Mammary epithelial cell (primary cell): ENCODE measurements at places on chromosomes 4 and X. TPM values are rescaled to one million over a fixed set of nuclear protein-coding genes. Genes with fewer than 3 reads are reported as not detected.

GRCh38 chr4:165700855-165701254, 172.2 kb upstream of the TLL1 start:
- DNase-seq, result no peak

- DNase-seq, result no peak
Observed at GRCh38 chrX:72176981-72177380, 4.6 kb upstream of the PIN4 start.

GRCh38 chr4:35933901-35934300, 310.4 kb downstream of the ARAP2 start:
- DNase-seq, result no peak

DNA sequence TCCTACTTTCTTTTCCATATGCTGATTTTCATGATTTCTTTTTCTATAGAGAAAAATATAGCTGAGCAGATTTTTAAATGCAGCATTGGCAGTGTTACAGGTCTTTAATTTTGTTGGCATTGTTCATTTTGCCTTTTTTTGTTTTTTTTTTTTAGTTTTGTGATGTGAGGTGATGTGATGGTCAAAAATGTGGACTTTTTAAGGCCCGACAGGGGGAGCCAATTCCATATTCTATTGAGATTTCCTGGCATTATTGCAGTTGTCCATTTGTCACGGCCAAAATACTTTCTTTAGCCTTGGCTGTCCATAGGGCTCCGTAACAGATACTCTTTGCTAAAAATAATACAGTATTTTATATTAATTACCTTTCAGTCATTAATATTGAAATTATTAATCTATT, 47.8 kb downstream of the SLIT2 start:
- DNase-seq, result no peak

DNA sequence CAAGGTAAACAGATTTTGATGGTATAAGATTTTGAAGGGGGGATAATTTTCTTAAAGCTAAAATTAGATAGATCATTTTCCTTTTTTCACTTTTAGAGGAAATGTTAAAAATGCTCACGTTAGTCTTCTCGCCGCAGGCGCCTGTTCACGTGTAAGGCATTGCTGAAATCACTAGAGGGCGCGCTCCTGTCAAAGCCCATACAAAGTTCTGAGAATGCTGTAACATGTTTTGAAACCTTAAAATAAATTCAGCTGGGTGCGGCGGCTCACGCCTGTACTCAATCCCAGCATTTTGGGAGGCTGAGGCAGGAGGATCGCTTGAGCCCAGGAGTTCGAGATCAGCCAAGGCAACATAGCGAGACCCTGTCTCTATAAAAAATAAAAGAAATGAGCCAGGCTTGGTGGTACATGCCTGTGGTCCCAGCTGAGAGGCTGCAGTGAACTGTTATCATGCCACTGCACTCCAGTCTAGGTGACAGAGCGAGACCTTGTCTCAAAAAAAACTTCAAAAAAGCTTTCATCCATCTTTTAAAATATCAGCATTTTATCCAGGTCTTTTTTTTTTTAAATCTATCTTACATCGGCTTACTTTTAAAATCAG, 138.0 kb downstream of the RBMX2 start:
- DNase-seq, result peak; percentile 23

DNA sequence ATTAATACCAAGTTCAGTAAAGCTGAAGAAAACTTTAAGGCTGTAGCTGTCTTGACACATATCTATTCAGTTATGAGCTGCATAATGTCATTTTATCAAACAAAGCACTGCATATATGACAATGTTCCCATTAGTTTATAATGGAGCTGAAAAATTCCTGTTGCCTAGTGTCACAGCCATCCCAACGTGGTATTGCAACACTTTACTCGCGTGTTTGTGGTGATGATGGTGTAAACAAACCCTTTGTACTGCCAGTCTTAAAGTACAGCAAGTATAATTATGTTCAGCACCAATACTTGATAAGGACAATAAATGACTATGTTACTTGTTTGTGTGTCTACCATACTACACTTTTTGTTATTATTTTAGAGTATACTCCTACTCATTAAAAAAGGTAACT, 1415.6 kb upstream of the PCDH7 start:
- DNase-seq, result no peak

DNA sequence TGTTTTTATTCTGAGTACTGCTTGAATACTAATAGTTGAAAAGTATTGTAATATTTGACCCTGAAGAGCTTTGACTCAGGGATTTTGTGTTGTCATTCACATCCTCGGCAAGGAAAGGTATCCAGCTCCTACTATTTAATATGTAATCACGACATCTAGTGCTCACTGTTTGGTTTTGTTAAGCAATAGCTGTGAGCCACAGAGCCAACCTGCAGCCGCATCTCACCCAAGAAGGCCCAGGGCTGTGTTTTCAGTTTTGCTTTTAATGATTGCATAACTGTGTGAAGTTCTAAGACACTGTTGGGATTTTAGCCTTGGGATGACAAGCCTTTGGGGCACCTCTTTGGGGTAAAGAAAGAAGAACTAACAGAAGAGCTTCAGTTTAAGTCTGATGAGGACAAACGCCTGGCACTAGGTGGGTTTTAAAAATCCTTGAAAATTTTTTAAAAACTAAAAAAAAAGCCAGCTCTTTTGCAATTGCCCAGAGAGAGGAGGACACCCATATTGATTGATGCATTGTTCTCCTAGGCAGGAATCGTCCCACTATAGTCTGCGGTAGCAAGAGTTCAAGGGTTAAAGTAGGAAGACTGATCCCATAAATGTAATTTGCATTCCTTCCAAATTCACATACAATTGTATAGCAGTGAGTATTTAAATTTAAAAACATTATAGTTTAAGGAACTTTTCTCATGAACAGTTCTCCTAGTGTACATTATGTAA, 157.8 kb downstream of the RELL1 start:
- DNase-seq, result peak; percentile 48

GRCh38 chrX:39238006-39238405, 436.7 kb downstream of the MID1IP1 start:
- DNase-seq, result no peak

- DNase-seq, result no peak
Observed at GRCh38 chr4:166680796-166681195, 553.5 kb downstream of the SPOCK3 start.

DNA sequence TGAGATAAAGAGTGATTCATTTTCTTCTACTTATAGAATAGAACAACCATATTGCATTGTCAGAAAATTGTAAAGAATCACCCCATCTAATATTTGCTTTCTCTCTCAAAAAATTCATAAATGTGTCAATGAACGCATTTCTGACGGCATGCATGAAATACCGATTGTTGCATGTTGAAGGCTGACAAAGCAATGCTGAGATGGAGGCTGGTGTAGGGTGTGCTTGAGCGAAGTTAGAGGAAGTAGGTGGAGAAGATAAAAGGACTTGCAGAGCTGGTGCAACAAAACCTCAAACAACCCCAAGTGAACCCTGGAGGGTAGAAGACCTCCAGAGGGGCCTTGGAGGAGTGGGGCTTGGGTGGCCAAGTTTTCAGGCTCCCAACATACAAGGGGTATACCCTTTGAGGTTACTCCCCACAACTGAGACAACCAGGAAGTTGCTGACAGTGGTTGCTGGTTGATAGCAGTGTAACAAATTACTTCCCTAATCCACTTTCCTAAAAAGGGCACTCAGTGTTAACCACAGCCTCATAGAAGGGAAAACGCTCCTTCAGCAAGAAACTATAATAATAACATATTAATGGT, 452.7 kb downstream of the NLGN4X start:
- DNase-seq, result no peak

DNA sequence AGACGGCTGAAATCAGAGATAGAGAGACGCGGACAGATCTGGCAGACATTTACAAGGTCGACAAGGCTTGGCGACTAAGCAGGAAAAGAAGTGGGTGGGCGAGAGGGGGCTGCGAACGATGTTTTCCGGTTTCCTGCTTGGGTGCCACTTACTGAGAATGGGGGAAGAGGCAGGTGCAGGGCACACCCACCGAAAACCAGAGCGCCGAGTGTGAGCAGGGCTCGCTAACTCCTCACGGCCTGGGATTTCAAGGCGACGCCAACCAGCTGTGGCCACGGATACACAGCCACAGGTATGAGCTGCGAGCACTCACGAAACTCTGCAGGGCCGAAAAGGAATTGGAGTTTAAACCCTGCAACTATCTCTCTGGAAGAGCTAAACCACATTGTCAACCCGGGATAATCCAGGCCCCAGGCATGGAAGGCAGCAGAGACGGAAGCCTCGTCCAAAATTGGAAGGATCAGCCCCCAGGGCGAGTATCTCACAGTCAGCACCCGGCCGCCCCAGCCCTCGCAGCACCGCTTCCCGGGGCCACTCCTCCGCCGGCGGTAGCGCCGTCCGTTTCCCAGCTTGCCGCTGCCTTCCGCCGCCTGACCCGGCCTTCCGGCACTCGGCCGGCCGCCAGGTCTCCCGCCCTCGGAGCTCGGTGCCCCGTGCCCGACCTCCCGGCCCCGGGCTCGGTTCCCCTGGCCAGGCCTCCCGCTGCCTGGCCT, 778 bp downstream of the CASP3 start:
- DNase-seq, result peak; percentile 55

- no peak for DNase-seq
Observed at GRCh38 chrX:150163221-150163930, 199.7 kb upstream of the MAMLD1 start.

DNA sequence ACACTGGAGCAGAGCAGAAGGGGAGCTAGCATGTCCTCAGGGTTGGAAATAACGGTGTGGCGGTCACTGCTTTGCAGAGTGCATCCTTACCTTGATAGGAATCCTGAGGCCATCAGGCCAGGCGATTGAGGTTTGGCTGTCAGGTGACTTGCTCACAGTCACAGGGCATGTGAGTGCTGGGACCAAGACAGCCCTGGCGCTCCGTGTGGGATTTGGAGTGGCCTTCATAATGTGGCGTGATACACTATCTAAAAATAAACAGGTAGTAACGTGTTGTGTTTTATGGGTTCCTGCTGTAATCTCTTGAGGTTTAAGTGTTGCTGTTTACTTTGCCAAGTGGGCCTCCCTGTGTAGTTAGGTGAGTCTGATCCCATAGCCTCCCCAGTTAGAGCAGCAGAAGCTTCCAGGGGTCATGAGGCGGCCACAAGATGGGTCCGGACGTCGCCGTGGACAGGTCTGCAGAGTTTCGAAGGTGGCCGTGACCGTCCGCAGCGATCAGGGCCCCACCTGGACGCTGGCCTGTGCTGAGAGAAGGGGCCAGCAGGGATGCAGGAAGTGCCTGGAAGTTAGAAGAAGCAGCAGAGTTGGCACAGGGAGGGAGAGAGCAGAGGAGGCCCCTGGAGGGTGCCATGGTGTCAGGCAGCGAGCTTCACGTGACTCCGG, 27.7 kb downstream of the RGS12 start:
- no peak for DNase-seq

DNA sequence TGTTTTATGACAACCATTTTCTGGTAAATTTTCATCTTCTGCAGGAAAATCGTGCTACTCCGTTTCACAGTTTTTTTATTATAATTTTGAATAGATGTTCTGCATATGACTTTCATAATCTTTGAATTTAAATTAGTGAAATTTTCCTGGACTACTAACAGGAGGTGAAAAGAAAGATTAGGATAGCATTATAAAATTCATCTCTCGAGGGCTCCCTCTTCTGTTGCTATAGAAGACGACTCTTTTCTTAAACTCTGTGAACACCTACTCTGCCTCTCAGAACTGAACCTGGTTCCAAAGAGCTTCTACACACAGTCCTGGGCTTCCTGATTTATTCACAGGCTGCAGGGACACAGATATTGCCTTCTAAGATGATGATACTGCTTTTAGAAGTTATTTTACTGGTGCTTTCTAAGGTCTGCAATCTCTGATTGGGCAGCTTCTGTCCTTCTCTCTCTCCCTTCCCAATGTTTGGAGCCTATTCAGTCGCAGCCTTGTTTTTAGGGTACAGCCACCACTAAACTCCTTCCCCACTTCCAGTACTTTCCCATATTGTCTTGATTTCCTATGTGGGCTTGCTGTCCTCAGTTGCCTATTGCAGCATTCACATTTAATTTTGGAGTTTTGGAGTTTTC, 10.1 kb upstream of the SAP30 start:
- DNase-seq, result no peak

- no peak for DNase-seq
Observed at GRCh38 chrX:32370456-32371205, 840.7 kb downstream of the DMD start.

DNA sequence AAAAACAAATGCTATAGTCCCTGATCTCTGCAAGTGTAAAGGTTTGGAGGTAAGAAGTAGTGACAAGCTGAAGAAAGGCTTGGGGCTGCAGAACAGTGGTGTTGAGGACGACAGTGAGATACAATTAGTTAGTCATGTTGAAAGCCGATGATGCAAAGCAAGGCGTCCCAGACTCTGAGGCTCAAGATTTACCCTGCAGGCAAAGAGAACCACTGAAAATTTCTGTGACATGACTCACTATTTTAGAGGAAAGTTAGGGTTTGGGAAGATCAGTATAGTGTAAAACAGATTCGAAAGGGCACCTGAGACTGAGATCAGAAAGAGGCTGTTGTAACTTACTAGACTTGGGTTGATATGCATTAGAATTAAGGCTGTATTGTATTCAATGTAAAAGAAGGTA, 281.3 kb upstream of the FTHL17 start:
- peak; percentile 83 for DNase-seq

- DNase-seq, result peak; percentile 45
Observed at GRCh38 chr4:184282251-184282713, 64.6 kb upstream of the ENPP6 start.

The EFHC2 gene
- polyA plus RNA-seq, result 0.18 TPM

The UGT8 gene
- 1.9 TPM for polyA plus RNA-seq

The CNGA1 gene
- 0.27 TPM for polyA plus RNA-seq

The RXFP1 gene
- polyA plus RNA-seq, result not detected

The ZCCHC12 gene
- polyA plus RNA-seq, result not detected

The CENPVL1 gene
- not detected for polyA plus RNA-seq

The STK32B gene
- polyA plus RNA-seq, result 2.0 TPM
